Neuronal stem cell (in vitro differentiated cells): ENCODE measurements at places on chromosomes 2 and 18.

DNA sequence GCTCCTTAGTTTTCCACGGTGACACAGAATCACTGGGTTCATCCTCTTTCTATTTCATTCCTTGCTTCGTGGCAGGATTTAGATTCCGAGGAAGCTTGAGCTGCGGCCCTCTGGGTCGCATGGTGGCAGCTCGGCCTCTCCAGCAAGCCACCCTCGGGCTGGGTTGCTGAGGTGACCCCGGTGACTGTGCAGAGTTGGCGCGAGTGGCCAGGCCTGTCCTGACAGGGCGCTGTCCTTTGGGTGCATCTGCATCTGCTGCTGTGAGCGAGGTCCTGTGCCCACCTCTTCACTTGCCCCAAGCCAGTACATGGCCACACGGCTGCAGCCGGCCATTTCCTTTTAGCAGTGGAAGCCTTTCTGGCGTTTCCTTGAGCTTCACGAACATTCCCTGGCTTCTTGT lies 21.8 kb downstream of the PRELID3A start:
- DNase-seq = no peak

GRCh38 chr2:127047054-127047453 lies 59.9 kb downstream of the BIN1 start:
- DNase-seq = no peak

DNA sequence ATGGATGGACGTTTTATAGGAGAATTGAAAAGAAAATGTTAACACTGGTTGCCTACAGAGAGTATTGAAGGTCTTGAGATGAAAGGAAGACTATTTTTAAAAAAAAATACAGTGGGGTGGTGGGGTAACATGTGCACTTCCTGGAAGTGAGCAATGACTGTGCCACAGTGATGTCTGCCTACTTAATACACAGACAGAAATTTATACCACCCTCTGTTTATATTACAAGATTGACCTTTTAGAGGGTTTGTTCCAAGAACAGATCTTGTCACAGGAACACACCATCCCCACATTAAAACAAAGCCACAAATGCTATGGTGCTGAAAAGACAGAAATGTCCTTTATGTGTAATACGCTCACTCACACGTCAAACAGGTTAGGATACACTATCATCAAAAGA lies 87.6 kb downstream of the THADA start:
- DNase-seq = no peak

GRCh38 chr2:234770031-234770506 lies 181.7 kb upstream of the SH3BP4 start:
- peak; percentile 14 for DNase-seq

- no peak for DNase-seq
Measured at GRCh38 chr18:13339653-13340052, 121.1 kb downstream of the LDLRAD4 start.

- DNase-seq = no peak
Measured at GRCh38 chr2:8932702-8933101, 70.8 kb downstream of the MBOAT2 start.

GRCh38 chr18:5107988-5108387 lies 89.1 kb downstream of the AKAIN1 start:
- peak; percentile 17 for DNase-seq

DNA sequence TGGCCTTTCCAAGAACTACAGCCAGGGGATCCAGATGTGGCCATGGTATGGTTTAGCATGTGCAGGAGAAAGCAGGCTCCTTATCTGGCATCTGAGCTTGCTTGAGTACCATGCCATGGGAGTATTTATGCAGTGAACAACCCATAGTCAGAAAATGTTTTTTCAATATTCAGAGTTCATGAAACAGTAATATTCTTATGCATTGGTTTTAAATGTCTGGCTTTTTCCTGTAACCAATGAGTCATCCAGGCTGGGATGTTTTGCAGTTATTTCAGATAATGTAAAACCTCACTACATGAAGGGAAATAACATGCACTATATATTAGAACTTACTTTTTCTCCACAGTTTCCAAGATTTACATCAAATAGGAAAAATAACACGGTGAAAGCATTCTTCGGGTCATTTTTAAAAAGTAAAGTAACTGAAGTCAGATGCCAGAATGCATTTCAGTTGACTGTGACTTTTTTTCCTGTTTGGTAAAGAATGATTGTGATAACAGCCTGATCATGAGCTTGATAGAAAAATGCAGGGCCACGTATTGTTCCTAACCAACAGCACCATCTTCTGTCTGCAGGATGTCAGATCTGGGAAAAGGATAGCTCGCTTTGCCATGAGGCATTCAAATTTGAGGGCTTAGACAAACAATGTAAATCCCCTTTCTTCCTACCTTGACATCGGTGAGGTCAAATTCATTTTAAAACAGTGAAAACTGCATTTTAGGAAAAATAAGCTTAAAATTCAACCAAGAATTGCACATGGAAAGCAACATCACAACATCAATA lies 152.8 kb downstream of the DSC3 start:
- DNase-seq = peak; percentile 40

DNA sequence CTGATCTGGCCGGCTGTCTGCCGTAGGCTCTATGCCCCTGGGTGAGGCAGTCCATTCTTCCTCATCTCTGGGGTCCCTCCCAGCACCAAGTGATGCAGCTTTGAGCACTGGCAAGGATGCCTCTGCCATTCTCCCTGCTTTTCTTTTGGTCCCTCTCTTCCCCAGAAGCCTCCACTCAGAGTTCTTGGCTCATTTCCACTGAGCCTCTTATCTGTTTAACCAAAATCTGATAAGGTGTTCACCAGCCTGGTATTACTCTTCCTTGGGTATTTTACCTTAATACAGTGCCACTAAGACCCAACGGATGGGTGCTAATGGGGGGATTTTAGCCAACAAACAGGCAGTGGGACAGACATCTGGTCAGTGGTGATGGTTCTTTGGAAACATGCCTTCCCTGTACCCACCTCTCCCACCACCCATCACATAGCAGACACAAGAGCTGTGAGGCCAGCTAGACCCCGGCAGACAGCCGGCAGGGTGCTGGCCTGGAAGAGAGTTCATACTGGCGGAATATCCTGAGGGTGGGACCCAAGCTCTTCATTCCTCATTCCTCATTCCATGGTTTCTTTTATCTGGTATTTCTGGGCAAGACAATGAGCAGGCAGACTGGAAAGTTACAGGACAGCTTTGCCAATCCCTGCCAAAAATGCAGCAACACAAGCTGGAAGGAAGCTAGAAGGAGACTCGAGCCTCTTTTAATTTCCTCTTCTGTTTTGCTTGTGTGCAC lies 34.6 kb downstream of the ZBTB7C start:
- DNase-seq = no peak

DNA sequence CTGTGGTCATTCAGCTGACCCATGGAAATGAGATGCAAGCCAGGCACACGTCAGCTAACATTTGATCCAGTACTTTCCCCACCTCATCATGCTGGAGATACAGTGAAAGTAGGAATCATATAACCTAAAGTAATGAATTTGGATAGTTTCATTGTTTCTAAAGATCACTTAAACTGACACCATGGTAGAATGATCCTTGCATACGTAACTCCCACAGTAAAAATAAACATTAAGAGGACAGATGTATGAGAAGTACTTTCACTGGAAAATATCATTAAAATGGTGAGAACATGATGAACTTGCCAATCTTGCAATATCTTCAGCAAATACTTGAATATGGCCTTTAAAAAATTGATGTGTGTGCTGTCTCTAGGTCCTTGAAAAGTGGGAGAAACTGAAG lies 85.4 kb downstream of the MAIP1 start:
- no peak for DNase-seq

DNA sequence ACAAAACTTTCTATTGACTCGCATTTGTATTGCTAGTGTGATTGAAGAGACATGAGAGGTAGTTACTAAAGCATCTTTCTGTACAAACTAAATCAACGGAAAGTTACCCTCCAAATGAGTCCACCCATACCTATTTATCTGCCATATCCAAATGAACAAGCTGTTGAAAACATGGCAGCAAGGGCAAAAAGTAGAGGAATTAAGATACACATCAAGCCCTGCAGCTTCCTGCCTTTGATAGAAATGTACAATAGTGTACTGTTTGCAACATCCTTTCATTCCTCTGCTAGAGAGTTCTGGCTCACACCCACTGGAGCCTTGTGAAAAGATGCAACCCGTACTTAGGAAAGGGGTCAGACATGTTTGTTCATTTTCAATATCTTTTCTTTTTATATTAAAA lies 122.5 kb downstream of the ERBB4 start:
- DNase-seq = no peak

DNA sequence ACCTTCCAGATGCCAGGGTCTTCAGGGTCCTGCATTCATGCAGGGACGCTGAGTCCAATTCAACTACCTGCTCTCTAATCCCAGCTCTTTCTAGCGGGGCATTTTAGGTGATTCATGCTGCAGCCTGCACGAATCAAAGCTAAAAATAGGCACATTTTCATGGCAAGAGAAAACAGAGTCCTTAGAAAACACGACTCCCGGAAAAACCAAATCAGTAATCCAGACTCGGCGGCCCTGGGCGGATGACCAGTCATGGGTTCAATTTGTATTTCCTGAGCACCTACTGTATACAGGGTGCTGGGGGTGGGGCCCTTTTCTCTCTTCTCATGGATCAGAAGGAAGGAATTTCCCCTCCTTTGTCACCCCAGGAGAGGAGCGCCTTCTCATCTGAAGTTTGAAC lies 64.4 kb downstream of the LONRF2 start:
- DNase-seq = no peak

- peak; percentile 71 for DNase-seq
Measured at GRCh38 chr18:72235422-72235821, 308.7 kb downstream of the CBLN2 start.

- no peak for DNase-seq
Measured at GRCh38 chr2:238462782-238463396, 36.2 kb downstream of the ASB1 start.

GRCh38 chr18:76465630-76466409 lies 29.2 kb downstream of the ZNF516 start:
- DNase-seq = no peak

- no peak for DNase-seq
Measured at GRCh38 chr18:63684718-63685117, 18.0 kb upstream of the SERPINB11 start.

DNA sequence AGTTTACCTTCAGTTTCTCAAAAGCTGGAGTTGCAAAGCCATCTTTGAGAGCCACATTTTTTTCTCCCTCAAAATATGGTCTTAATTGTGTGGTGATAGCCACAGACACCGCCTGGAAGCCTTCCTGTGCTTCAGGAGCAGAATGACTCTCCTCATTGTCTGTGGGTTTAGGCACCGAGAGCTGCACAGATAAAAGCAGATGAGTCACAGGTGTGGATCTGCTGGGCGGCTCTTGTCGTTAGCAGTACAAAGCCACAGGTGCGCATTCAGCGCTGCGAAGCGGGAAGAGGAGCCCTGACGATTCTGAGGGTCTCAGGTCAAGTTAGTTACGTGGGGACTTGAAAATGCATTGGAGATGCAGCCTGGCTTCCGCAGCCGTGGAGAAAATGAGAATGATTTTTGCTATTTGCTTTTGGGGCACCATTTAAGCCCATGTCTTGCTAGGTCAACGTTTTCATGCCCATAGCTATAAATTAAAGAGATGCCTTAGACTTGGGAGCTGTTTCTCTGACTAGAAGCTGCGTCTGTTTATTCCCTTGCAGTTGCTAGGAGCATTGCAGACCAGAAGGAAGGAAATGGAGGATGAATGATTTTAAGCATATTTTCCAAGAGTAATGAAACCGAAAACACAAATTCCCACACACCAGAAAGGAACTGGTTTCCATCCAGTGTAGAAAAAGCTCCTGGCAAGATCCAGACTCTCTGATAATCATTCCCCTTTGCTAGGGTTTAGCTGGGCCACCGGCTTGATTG lies 51.5 kb downstream of the KLHL29 start:
- DNase-seq = no peak

- no peak for DNase-seq
Measured at GRCh38 chr2:23905155-23905554, 21.8 kb downstream of the ATAD2B start.

DNA sequence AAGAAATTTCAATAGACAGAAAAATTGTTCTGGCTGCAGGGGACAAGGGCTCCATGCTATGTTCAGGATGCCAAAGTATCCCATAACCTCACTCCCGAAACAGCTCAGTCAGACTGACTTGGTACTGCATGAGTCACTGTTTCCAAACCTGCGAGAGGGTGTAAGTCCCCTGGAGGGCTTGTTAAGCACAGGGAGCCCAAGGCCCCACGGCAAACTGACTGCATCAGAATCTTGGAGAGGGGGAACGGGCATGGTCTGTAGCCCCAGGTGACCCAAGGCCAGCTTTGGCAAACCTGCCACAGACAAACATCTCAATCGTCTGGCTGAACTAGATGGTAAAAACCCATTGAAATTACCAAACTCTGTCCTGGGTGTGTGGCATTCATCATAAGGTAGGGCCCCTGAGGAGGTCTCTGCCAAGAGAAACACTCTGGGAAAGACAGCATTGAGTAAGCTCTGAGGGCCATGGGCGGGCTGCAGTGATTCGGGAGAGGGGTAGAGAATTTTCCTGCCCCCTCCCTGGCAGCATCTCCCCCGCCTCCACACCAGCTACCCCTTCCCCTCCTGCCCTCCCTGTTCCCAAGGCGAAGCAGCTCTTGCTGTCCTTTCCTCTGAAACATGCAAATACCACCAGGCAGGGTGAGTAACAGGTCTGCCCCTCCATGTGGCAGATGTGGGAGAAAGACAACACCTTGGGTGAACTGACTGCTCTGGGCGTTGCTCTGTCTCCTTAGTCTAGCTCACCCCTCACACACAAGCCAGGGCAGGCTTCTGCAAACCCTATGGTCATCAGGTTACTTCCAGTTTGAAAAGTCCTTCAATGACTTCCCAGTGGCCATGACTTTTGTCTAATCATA lies 274.7 kb upstream of the SIX2 start:
- no peak for DNase-seq

- DNase-seq = no peak
Measured at GRCh38 chr2:72112401-72112800, 35.3 kb downstream of the CYP26B1 start.

GRCh38 chr2:40700231-40700954 lies 248.5 kb upstream of the SLC8A1 start:
- no peak for DNase-seq

DNA sequence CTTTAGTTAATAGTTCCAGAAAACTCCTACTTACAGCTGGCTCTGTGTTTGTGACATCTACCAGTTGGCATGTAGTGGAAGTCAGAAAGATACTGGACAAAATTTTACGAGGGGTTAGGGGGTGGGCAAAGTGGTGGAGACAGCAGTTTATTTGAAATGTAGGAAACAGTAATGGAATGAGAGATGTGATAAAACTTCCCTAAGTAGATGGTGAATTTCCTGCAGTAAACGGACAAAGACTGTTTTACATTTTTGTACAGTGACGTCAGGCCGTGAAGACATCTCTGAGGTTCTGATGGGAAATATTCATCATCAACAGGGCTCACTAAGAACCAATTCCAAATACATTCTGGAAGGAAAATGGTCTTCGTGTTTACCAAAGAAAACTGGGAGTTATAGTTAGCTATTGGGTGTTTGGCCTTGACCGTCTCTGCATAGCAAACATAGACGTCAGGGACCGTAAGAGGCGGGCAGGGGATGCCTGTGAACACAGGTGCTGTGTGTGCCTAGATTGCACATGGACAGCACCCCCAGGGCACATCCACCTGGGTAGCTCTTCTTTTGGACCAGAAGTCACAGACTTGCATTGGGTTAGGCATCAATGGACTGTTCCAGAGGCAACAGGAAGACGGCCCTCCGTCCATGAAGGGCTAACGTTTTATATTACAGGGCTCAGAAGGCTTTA lies 131.5 kb downstream of the ZNF516 start:
- DNase-seq = no peak

- no peak for DNase-seq
Measured at GRCh38 chr2:45804987-45805755, 153.7 kb downstream of the PRKCE start.
